Natural killer cell (primary cell): ENCODE measurements at places on chromosomes 4 and X.

DNA sequence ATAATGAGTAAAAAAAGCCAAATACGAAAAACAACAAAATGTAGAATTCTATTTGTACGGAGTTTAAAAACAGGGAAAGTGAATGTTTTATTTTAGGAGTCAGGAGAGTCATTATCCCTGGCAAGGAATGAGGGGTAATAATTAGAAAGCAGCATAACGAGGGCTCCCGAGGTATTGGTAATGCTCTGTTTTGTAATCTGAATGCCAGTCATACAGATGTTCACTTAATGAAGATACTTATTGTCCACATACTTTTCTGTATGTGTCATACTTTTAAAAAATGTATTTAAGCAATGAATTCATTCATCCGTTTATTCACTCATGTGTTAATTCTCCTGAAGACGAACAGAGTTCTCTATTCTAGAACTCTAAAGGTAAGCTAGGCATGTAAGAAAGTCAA, 87.8 kb upstream of the BMP2K start:
- no peak for DNase-seq

DNA sequence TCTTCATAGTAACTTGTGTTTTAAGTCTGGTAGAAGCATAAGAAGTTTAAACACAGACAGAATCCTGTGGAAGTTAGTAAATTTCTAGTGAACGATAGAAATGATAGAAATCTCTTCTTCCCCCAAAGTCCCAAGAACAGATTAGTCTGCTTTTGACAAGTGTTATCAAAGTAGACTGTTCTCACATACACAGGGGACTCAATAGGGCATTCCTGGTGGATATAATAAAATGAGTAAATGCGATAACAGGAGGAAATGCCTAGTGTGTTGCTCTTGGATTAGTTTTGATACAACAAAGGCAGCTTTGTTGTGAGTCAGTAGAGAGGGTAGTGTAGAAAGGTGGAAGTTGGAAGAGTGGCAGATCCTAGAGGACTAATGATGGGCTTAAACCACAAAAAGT, 43.5 kb downstream of the CLCN3 start:
- no peak for DNase-seq

- no peak for DNase-seq
Measured at GRCh38 chr4:186151499-186151898, 39.9 kb upstream of the CYP4V2 start.

DNA sequence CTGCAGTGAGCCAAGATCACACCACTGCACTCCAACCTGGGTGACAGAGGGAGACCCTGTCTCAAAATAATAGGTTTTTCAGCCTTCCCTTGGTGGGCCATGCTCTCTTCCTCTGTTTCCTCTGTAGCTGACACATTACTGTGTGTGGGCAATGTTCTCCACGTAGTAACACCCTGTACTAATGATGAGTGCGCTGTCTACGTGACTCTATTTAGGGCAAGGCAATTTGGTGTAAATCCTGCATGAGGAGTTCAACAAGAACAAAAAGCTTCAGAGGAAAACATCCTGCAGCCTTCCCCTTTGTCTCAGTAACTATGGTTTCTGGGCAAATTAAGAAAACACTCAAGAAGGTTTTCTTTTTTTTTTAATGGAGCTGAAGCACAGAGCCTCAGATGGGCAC, 24.4 kb upstream of the JAKMIP1 start:
- no peak for DNase-seq

DNA sequence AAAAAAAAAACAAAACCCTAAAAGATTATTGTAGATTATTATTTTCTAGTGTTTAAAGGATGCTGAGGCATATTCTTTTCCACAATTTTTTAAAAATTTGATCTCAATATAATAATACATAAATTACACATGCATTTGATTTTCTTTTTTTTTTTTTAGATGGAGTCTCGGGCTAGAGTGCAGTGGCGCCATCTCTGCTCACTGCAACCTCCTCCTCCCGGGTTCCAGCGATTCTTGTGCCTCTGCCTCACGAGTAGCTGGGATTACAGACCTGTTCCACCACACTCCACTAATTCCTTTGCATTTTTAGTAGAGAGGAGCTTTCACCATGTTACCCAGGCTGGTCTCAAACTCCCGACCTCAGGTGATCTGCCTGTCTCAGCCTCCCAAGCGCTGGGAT, 83.5 kb upstream of the TSPAN5 start:
- DNase-seq, result no peak

- DNase-seq, result no peak
Measured at GRCh38 chr4:16857425-16857824, 41.0 kb downstream of the LDB2 start.

GRCh38 chrX:131837325-131837724, 185.8 kb upstream of the STK26 start:
- DNase-seq, result no peak
